Fibroblast of pulmonary artery (primary cell): ENCODE measurements at places on chromosomes 2 and 18.

DNA sequence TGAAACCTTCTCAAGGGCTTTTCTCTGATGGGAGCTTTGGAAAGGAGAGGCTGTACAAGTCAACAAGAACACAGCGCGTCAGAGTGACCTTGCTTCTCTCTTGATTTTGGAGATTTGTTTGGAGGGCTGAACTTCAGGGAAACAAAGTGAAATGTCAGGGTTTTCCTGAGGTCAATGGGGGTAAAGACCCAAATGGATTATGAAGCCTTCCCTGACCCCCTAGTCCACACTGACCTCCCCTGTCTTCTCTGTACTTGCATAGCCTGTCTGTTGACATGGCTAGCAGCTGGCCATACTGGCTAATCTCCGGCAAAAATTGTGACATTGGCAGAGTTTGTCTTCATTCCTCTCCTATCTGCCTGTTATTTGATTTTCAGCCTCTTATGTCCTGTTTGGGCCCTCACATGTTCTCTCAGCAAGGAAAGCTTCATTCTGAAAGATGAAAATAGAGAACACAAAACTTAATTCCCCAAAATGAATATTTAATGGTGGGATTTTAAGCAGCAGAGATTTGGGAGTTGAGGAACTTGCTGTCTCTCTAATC is 149.3 kb upstream of the HAAO start:
- no peak for DNase-seq

DNA sequence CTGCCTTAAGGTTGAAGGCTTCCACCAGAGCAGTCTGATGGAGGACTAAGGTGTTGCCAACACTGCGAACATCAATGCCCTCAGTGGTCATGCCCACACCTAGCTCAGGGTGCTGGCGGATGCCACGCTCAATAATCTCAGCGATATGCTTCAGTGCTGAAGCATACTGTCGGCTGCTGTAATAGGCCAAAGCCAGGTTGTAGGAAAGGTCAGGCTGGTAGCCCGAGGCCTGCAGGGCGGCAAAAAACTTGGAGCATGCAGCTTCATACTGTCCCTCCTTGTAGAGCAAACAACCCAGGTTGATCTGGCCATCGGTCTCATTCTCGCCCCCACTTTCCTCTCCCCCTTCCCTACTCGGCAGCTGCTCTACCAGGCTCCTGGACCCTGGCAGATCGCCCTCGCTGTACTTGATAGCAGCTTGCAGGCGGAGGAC is 159.4 kb downstream of the AGPS start:
- no peak for DNase-seq

DNA sequence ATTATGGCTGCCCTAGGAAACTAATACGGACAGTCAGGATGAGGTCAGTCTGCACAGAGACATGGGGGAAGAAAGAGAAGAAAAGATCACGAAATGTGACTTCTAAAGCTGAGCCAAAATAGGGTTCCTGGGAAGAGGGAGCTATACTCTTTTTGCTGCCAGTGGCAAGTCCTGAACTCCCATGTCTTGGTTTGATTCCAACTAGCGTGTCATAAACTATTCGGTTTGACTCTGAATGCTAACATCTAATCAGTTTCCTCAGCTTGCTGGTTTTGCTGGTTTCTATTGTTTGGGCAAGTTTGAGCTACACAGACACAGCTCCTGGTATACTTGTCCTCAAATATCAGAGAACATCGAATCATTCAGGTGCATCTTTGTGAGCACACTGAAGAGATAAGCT is 80.5 kb upstream of the CYP1B1 start:
- peak; percentile 44 for DNase-seq

DNA sequence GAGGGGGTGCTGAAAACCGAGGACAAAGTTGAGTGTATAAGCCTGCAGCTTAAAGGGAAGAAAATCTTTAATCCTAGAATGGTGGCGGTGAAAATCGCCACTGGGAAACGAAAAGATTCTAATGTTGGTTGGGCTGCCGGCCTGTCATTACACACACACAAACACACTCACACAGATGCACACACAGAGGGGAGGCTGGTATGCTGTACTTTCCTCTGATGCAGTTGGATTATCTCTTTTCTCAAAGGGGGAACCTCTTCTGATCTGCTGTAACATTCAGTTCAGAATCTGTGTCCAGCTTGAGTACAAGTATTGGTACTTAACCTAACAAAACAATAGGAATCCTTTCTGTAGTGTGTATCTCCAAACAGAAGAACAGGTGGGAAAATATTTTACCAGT is 39.0 kb downstream of the ANXA4 start:
- DNase-seq = no peak

DNA sequence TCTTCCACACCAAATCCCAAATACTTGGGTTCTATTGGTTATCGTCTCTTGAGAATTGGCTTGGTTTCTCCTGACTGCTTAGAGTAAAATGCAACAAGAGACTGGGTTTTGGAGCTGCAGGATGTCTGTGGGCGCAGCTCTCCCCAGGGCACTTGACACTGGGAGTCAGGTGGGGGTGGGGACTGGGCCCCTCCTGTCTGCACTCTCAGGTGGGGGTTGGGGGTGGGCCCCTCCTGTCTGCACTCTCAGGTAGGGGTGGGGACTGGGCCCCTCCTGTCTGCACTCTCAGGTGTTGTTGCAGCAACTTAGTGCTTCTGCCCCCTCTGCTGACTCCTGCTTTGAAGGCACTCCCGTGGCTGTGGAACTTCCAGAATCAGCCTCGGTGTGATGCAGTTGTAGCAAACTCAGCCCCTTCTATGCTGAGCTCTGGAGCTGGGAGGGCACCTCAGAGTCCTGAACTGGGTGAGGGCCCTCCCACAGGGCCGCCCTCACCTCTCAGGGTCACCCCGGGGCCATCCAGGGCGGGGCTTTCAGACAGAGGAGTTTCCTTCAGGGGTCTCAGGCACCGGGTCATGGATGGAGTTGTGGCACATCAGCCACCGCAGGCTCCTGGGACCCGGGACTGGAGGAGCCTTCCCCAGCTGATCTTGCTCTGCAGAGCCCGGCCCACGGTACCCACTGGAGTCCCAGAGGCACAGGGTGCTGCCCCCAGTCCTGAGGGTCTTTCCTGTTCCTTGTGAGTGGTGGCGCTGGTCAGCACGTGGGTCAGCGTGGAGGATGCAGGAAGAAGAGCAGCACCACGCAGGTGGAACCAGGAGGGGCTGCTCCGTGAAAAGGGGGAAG is 22.9 kb upstream of the CIDEA start:
- DNase-seq = no peak

DNA sequence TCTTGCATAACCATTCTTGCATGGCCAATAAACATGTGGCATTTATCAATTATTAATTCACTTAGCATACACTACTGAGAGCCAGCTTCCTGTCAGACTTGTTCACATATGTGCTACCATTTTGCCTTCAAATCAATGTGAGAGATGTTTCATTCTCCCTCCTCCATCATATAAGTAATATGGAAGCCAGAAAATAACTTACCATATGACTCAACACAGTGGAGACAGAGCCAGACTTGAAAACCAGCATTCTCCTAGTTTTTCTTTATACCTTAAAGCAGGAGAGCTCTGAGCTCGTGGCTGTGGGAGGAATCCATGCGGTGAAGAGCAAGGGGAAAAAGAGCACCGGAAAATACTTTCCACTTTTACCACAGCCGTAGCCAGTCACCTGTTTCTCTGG is 215.0 kb upstream of the LRATD1 start:
- no peak for DNase-seq

DNA sequence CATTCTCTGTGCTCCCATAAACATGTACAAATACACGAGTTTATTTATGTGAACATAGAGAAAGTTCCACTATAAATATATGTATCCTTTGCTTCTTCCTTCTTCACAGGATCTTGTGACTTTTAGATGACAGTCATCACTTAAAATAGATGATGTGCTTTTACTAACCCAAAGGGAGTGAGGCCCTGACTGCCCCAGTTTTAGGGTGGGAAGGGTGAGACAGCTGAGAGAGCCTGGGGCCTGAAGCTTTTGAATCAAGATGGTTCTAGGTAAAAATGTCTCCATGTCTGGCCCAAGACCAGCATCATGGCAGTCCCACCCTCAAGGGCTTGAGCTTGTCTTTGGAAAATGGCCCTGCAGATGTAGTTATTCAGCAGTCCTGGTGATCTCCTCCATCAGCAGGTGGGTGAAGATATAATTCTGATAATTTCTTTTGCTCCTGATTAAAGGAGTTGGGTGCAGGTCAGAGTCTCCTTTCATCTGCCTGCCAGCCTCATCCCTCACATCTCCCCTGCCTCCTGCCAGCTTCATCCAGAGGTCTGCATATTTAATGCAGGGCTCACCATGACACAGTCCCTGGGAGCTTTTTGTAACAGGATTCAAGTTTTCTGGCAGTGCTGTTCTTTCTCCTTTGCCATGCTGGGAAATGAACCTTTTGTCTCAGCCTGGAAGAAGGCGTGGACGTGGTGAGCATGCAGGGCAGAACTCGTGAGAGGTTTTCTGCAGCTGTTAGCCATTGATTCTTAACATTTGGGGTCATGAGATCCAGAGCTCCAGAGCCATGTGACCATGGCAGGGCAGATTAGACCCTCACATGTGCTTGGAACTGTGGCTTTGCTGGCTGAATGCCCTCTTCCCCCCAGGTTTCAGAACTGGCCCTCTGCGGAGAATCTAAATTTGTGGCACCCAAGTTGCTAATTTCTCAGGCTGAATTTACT is 2.7 kb downstream of the HRH4 start:
- no peak for DNase-seq

DNA sequence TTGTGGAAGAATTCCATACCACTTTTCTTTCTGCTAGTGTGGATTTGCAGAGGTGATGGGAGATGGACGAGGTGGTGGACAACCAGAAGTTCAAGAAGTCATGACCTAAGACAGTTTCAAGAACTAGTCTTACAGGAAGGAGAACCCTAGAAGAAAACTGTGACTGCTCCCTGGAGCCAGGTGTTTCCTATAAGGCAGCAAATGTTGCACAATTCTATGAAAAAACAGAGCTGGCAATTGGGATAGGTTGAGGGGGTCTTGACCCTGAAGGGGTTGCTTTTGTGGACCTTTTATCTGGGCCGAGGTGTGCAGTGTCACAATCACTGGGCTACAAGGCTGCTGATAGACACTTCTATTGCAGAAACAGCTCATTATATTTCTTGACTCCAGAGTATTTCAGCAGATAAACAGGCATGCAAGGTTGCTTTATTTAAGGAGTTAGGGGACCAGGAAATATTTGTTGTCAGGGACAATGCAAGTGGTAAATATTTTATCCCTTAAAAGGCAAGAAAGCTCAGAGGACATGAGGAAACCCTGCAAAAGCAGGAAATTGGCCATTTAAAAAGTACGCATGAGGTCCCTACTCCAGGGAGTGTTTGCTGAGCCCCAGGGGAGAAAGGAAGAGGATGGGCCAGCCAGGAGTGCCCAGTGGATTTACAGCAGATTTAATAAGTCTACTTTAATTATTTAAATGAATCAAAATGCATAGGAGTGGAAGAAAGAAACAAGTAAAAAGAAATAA is 22.9 kb downstream of the APCDD1 start:
- DNase-seq = no peak

DNA sequence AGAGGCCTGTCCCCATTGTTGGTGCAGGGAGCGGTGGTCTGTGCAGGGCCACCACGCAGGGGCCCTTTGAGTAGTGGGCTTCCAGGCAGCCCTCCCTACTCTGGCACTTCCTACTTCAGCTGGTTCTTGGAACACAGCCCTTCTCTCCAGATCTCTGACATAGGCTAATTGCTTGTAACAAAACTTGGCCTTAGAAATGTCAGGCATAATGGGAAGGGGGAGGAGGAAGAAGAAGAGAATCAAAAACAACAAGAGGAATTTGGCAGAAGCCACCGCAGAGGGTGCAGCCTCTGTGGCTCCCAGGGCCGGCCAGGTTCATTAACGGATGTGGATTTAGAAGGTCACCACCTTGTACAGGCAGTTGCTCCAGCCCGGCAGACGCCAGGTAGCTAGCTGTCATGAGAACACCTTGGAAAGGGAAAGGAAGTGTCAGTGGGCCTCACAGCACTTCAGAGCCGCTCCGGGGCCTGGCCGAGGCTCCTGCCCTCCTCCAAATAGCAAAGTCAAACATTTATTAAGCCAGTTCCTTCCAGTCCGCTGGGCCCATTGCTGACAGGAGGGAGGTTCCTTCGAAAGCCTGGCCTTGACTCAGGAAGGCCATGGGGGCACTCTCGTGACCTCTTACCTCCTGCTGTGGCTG is 7.4 kb downstream of the BOD1L2 start:
- DNase-seq = no peak
